ENCODE measurements at places on chromosomes 6 and 20.

DNA sequence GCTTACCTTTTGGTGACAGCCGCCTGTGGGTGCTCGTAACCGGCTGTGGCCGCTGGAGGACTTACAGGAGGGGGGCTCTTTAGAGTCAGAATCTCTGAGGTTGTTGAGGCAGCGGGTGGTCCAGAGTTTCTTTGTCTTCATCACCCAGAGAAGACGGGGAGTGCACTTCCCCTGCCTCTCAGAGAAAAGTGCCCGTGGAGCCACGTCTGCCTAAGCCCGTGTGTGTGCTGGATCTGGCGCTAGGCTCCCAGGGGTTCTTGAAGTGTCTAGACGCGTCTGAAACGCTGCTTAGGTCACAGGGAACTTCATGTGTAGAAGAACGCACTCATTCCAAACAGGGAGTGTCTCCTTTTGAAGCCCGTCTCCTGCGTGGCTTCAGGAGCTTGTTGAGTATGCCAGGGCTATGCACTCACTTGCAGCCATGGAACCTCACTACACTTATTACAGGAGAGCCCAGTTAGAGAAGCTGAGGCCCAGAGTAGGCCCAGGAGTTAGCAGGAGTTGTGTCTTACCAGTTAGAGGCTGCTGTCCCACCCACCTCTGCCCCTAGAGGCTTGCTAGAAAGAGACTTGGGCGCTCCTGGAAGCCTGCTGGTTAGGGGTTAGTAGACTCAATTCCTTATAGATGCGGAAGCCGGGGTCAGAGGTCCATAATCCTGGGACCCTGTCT lies 1.3 kb downstream of the LSM14B start:
- DNase-seq = no peak

GRCh38 chr6:90411292-90411781 lies 114.7 kb upstream of the BACH2 start:
- DNase-seq = no peak

- DNase-seq = no peak
Measured at GRCh38 chr6:127878115-127878514, 22.7 kb downstream of the THEMIS start.

- DNase-seq = no peak
Measured at GRCh38 chr6:7273709-7274108, 39.3 kb downstream of the SSR1 start.

DNA sequence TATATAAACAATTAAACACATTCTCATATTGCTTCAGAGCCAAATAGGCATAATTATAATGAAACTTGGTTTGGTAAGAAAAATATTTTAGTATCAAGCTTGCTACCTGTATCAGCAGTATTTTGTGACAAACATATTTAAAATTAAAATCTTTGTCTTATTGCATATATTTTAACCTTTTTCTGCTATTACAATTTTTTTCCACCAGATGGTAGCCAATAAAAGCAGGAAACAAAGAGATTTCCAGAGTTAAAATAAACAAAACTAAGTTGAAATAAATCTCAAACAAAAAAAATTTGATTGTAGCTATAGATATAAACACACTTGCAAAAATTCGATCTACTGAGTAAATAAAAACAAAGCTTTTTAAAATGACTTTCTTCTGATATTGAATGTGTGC lies 491.3 kb upstream of the GJE1 start:
- no peak for DNase-seq

- no peak for DNase-seq
Measured at GRCh38 chr20:46897328-46897880, 2.8 kb downstream of the EYA2 start.

- no peak for DNase-seq
Measured at GRCh38 chr6:151443454-151443853, 8.5 kb downstream of the RMND1 start.

DNA sequence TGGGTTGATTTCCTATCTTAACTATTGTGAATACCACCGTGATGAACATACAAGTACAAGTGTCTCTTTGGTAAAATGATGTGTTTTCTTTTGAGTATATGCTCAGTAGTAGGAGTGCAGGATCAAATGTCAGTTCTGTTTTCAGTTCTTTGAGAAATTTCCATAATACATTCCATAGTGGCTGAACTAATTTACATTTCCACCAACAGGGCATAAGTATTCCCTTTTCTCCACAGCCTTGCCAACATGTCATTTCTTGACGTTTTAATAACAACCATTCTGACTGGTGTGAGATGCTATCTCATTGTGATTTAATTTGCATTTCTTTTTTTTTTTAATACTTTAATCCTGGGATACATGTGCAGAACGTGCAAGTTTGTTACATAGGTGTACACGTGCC lies 268.8 kb downstream of the CENPW start:
- no peak for DNase-seq

GRCh38 chr6:42551217-42551616 lies 12.6 kb upstream of the UBR2 start:
- no peak for DNase-seq

Data from DMS 273 treated with DMSO at 0.1 percent for 48 hours (cell line).